CD4-positive, alpha-beta T cell treated with Interleukin-1 beta for 1 hour (primary cell): ENCODE measurements at places on chromosomes 3 and 15.

GRCh38 chr3:46629551-46630517 lies 17.5 kb downstream of the FAM240A start:
- peak; percentile 78 for DNase-seq

GRCh38 chr3:10968401-10968800 lies 24.1 kb upstream of the SLC6A1 start:
- no peak for DNase-seq

DNA sequence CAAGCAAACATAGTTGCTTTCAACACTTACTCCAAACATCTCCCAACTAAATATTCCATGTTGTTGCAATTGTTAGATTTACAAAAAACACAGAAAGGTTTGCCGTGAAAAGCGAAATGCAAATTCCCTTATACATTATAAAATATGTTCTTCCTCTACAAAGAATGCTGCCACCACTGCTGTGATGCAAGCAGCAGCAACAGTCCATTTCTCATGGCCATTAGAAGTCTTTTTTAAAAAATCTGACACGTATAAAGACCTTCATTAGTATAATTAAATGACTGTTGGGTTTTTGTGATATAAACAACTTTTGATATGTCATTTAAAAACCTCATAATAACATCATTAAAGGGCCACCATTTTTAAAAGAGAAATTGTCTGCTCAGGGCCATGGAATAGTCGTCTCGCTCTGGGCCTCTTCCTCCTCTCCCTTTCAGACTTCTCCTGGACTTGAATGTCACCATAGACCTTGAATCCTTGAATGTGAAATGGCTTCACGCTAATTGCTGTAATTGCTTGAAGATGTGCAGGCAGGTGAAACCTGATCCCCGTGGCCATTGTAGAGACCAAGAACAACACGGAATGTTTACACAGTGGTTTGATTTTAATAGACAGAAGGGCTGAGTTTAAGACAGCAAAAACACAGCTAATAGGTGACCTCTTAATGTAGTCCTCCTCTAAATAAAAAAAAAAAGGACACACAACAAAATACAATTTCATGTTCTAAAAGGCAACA lies 450.4 kb downstream of the FOXP1 start:
- DNase-seq: no peak

DNA sequence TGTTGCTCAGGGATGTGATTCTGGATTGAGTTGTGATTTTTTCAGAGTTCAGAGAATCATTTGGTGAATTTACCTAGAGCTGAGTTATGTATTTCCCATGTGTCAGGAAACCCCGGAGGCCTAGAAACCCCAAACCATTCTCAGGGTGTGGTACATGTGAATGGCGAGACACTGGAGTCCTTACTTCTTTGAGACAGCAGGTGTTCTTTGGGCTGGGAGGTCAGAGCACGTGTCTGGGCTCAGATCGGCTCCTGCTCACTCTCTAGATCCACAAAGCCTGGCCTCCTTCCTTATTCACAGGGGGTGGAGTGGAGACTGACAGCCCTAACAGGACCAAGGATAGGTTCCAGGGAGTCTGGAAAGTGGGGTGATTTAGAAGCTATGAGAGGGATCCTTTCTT lies 145.8 kb downstream of the CHDH start:
- DNase-seq: no peak

- no peak for DNase-seq
Observed at GRCh38 chr3:39232859-39233258, 40.5 kb upstream of the XIRP1 start.

- no peak for DNase-seq
Observed at GRCh38 chr3:193826159-193826795, 233.3 kb downstream of the OPA1 start.

DNA sequence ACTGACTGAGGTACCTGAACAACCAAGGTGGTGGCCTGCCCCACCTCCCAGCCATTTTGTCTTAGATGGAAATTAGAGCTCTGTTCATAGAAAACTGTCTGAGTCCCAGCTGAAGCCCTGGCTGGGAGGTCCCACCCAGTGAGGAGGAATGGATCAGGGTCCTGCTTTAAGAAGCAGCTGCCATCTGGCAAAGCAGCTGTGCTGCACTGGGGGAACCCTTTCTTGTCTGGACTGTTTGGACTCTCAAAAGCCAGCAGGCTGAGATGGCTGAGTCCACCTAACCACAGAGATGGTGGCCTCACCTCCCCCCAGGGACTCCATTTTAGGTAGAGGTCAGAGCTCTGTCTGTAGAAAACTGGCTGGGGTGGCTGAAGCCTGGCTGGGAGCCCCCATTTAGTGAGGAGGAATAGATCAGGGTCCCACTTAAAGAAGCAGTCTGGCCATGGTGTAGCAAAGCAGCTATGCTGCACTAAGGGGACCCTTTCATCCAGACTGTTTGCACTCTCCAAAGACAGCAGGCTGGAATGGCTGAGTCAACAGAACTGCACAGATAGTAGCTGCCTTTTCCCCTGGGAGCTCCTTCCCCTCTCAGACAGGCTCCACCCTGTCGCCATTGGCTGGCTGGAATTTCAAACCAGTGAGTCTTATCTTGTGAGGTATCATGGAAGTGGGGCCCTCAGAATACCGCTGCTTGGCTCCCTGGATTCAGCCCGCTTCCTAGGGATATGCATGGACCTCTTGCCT lies 116.9 kb downstream of the EPHA6 start:
- DNase-seq: no peak

GRCh38 chr3:128805772-128806171 lies 73.6 kb upstream of the ACAD9 start:
- DNase-seq: peak; percentile 16

GRCh38 chr15:29064731-29065130 lies 179.0 kb downstream of the APBA2 start:
- DNase-seq: no peak

DNA sequence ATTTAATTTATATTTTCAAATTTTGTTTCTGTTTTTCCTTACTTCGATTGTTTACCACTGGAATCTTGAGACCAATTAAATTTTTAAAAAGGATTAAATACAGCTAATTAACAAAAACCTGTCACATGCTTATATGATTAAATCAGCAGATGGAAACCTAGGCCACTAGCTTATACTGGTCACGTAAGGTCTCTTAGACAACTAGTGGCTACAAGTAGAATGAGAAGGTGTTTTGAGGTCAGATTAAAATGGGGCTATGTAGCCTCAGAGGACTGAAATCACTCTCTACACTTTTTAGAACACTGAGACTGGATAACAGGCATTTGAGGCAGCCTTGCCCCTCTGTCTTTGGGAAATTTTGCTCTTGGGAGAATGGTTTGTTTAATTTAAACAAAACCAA lies 246.5 kb upstream of the ONECUT1 start:
- no peak for DNase-seq

DNA sequence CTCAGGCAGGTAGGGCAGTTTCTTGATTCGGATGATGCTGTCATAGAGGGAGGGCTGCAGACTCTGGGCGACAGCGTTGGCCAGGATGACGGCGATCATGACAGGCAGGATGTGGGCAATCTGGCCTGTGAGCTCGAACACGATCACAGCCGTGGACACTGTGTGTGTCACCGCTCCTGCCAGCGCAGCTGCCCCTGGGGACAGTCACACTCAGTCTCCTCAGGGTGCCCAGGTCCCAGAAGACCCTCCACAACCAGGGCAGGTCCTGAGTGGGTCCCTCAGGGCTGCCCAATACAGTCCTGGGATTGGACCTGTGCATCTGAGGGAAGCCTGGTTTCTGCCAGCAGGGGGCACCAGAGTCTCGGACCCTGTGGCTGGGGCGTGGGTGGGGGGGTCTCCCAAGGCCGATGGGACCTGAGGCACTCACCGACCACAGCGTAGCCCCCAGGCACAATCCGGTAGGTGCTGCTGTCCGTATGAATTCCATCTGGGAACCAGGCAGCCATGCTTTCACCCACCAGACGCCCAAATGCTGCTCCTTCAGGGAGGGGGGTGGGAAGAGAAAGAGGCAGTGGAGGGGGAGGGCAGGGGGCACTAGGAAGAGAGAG lies 7.2 kb downstream of the CLCN2 start:
- DNase-seq: peak; percentile 71

- DNase-seq: no peak
Observed at GRCh38 chr15:69105451-69105985, 54.9 kb upstream of the GLCE start.

DNA sequence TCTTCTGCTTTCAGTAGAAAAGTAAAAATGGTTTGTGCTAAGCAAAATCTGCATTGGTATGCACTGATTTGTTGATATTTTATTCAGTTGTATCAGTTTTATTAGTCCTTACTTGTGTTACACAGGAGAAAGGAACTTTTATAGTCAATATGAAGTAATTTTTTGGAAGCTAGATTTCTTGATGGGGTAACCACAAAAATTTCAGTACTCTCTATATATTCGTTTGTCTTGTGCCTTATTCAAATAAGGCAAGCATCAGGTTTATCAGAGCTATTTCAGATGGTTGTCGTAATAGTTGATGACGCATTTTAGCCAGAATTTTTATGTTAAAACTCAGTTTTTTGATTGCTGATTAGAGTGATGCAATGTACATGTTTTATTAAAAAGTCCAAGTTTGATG lies 50.7 kb upstream of the NIPA1 start:
- no peak for DNase-seq

GRCh38 chr15:76905013-76905839 lies at the start of gene SCAPER:
TSS of gene SCAPER (minus strand) at chr15:76905340. CDS start at chr15:76883817, 21,523 bp downstream.
- DNase-seq: peak; percentile 93

DNA sequence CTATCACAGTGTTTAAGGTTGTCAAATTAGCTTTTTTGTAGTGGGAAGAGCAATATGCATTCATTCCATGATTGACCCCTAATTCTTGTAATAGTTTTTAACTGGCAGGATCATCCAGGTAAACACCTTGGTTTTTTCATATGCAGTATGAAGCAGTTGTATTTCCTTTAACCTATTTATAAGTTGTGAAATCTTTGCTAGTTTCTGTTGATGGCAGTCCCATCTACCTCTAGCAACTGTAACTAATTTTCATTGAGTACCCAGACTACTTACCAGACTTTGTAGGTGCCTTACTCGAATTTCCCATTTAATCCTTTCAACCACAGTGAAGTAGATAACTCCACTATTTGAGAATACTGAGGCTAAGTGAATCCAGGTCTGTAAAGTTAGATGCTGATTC lies 6.1 kb downstream of the FXR1 start:
- no peak for DNase-seq

- DNase-seq: peak; percentile 52
Observed at GRCh38 chr3:50447290-50447840, 56.1 kb downstream of the CACNA2D2 start.

- DNase-seq: no peak
Observed at GRCh38 chr3:60588806-60589205, 662.4 kb downstream of the FHIT start.

GRCh38 chr3:13495921-13496723 lies 16.0 kb downstream of the HDAC11 start:
- peak; percentile 72 for DNase-seq

GRCh38 chr3:194284351-194284750 lies 66.8 kb downstream of the CPN2 start:
- DNase-seq: no peak

- no peak for DNase-seq
Observed at GRCh38 chr3:97736928-97737327, 27.6 kb upstream of the ARL6 start.

DNA sequence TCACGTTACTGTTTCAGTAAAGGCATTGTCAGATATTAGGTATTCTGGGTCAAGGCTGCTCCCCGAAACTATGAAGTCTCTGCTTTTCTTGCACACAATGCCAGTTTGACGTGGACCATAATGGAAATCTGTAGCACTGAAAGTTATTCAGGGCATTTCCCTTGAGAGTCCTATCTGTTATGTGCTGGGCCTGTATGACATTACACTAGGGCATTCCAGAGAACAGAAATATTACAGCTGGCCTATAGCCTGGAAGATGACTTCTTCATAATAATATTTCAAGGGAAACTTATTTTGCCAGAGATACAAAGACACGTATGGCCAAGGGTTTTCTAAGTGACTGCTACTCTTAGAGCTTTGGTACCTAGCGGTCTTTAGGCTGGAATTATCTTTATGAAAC lies 613.6 kb upstream of the CBLB start:
- no peak for DNase-seq

- no peak for DNase-seq
Observed at GRCh38 chr3:59884409-59884808, 834.6 kb upstream of the CFAP20DC start.

DNA sequence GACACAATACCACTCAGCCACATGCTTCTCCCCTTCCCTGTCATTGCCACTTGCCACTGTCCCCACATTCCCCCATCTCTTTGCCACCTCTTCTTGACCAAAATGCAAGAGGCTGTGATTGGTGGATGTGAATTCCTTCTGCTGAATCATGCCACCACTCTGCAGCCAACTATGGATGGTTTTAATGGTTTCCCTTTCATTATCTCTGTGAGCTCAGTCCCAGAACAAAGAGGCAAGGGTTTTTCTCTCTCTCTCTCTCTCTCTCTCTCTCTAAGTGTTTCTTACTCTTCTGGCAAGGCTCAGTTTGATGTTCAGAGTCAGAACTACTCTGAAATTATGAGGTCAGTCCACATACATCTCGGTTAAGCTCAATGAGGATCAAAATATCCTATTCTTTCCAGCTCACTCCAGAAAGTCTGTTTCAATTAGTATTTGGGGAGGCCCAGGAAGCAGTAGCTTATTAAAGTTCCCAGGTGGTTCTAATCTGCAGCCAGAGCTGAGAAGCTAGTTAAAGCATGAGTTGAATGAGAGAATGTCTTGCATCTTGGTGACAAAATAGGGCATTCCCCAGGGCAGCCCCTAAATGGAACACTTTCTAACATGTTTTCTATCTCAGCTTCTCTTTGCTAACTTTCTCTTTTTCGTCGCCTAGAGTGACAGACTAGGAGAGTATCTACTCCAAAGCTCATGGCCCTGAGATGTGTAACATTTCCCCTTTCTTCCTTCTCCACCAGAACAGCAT lies 8.5 kb upstream of the ILDR1 start:
- DNase-seq: no peak

GRCh38 chr3:157857440-157857839 lies 248.8 kb downstream of the SHOX2 start:
- DNase-seq: no peak

DNA sequence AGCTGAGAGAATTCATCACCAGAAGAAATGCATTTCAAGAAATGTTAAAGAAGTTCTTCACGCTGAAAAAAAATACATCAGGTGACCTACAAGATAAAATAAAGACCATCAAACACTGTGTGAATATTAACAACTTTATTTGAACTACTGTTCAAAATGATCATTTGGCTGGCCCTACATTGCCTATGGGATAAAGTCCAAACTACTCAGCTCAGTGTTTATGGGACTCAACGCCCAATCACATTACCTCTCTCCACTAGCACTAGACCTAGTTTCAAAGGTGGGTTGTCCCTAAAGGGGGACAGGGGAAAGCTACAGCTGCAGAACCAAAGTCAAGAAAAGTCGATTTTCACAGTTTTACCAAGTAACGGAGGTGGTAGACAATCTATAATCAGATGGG lies 62.0 kb downstream of the DLG1 start:
- DNase-seq: no peak

DNA sequence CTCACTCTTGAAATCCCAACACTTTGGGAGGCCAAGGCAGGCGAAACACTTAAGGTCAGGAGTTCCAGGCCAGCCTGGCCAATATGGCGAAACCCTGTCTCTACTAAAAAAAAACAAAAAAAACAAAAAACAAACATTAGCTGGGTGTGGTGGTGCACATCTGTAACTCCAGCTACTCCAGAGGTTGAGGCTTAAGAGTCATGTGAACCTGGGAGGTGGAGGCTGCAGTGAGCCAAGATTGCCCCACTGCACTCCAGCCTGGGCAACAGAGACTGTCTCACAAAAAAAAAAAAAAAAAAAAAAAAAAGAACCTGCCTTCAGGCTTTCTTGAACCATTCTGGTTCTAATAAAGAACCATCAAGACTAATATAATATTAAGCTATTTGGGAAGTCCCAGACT lies 16.5 kb downstream of the ARPP19 start:
- DNase-seq: no peak

- peak; percentile 12 for DNase-seq
Observed at GRCh38 chr3:143119974-143120715, 574 bp downstream of the CHST2 start.
